Daoy (cell line): ENCODE measurements at places on chromosomes 1 and 21. TPM values are rescaled to one million over a fixed set of nuclear protein-coding genes. Genes with fewer than 3 reads are reported as not detected.
A peak's percentile ranks its signal among the peaks of the same experiment; 100 is the strongest.

The TNNI3K gene
- total RNA-seq = 0.36 TPM in 1 of 2 replicates, not detected in the other

The MASP2 gene
- total RNA-seq = not detected in 2 replicates

The FCRLB gene
- 1.8 and 3.1 TPM in 2 replicates for total RNA-seq

The CRP gene
- total RNA-seq = not detected in 2 replicates

The ZSWIM5 gene
- total RNA-seq = 1.4 and 1.8 TPM in 2 replicates

The SLC9C2 gene
- total RNA-seq = not detected in 2 replicates

The DYNLT5 gene
- total RNA-seq = not detected in 2 replicates

The RUNX3 gene
- 5.5 and 5.6 TPM in 2 replicates for total RNA-seq

DNA sequence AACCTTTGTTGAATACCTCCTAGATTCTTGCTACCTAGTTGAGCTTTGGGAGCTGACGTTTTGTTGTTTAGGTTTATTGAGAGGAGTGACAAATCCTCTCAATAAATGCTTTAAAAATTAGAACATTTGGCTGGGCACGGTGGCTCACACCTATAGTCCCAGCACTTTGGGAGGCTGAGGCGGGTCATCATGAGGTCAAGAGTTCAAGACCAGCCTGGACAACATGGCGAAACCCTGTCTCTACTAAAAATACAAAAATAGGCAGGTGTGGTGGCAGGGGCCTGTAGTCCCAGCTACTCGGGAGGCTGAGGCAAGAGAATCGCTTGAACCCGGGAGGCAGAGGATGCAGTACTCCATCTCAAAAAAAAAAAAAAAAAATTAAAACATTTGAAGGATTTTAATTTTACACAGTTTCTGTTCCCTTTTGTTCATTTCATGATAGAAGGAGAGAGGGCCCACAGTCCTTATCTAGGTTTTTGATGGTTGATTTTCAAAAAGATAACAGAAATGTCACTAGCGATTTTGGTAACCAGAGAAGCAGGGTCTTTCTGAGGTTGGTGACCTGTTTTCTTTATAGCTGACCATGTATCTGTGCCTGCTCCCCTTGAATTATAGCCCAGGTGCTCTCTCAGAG lies 44.2 kb upstream of the PIGV start:
- no peak for DNase-seq

- DNase-seq = no peak
These were observed 8.3 kb upstream of the FCRL2 start for GRCh38 chr1:157785248-157785647.

DNA sequence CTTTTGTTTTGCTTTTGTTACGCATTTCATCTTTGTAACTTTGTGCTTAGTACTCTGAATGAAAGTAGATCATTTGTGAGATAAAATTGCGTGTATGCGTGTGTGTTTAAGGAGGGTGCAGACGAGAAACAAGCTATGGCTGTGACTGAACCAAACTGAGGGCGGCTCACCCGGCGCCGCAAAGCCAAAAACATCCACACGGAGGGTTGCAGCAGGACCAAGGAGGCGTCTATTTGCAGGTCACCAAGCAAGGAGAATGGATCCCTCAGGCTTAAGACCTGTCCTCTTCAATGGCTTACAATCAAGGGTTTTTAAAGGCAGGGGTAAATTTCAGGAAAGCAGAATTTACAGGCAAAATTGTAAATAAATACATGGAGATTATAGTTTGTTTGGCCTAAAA lies 12.8 kb downstream of the GCSAML start:
- no peak for DNase-seq

DNA sequence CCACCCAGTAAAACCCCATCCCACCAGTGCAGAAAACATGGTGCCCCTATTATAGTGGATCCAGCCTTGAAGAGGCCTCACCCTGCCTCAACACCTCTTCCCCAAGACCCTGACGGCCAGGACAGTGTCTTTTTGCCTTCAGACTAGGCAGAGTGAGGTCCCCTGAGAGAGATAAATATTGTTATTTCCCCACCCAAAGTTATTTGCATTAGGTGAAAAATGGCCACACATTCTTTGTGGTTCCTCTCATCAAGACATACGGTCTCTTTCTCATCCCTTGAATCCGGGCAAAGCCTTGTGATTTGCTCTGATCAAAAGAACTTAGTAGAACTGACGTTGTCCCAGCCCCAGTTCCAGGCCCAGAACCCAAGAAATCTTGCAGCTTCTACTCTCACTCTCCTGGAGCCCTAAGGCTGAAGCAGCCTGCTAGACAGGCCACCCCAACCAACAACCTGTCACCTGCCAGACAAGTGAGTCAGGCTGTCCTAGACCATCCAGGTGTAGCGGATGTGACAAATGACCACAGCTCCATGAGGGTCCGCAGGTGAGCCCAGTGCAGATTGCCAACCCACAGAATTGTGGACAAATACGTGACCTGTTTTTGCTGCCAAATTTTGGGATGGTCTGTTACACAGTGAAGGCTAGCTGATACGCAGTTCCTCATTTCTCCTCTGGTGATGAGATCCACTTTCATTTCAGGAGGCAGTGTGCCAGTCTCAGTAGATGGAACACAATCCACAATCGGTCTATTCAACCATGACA lies 8.1 kb upstream of the SSU72 start:
- no peak for DNase-seq

- DNase-seq = peak; percentile 98
These were observed 50.6 kb upstream of the LYST start for GRCh38 chr1:235917267-235917811.

- peak; percentile 13 for DNase-seq
These were observed 1211.6 kb upstream of the ADGRL4 start for GRCh38 chr1:80218112-80218511.

DNA sequence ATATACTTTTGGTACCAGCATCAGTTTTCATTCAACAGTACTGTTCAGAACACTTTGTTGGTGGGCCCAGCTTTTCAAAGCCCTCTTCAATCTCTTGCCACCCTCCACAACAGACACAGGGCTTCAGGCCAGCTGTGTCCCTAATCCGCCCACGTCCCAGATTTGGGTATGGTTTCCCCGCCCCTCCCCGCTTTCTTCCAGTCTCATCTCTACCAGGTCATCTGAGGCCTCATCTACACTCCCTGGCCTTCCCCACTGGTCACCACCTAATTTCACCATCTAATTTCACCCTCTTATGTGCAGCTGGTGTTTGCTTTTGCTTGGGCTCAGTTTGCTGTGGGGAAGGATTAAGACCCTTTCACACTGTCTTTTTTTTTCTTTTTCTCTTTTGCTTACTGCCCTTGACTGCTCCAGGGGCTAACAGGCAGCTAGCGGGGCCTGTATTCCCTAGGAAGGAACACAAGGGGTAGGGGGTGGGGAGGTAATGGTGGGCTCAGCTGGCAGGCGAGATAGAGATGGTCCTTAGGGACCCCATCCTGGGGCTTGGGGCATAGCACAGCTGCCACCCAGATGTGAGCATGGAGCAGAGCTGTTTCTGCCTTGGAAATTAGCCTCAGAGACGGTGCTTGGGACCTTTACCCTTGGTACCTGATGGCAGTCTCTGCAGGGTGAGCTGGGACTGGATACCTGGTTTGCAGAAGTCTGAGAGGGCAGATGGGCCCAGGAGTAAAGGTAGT lies 3.8 kb upstream of the EPB41 start:
- no peak for DNase-seq

- no peak for DNase-seq
These were observed 66.3 kb upstream of the FGGY start for GRCh38 chr1:59230622-59231021.

DNA sequence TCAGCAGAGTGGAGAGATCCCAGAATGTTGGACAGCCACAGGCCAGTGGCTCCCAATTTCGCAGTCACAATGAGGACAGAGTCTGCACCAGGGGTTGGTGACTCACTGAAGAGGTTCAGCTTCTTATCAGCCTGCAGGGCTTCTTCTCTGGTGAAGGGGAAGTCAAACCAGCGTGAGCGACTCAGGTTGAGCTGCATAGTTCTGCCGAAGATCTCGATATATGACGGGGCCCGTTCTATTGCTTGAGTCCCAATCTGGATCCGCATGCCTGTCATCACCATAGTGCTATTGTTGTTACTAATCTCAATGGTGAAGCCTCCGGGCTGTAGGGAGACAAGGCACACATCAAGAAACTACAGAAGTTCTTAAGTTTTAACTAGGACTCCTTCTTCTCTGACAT lies 58.5 kb downstream of the UBR4 start:
- DNase-seq = no peak

- no peak for DNase-seq
These were observed 9.8 kb upstream of the FCRL1 start for GRCh38 chr1:157829711-157830110.

GRCh38 chr1:113792986-113793385 lies 19.3 kb downstream of the RSBN1 start:
- DNase-seq = no peak

- no peak for DNase-seq
These were observed 59.8 kb upstream of the SDC3 start for GRCh38 chr1:30968220-30968971.

GRCh38 chr1:27145934-27146354 lies 9.0 kb downstream of the SLC9A1 start:
- peak; percentile 95 for DNase-seq

DNA sequence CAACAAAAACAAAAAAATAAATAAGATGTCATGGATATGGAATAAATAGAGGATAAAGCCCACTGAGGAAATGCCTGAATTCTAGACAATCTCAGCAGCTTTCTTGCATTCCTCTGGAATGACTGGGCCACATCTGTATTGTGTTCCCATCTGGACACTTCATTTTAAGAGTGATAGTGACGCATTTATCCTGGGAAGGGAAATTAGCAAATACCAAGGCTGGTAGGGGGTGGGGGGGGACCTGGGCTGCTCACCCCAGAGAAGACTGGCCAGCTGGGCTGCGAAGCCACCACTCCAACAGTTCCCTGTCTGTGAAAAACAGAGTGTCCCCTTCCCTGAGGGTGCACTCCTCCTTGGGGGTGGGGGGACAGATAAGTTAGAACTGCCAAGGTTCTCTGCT lies 106.3 kb downstream of the HIVEP3 start:
- DNase-seq = peak; percentile 86

GRCh38 chr21:38297871-38298270 lies 41.1 kb downstream of the KCNJ15 start:
- no peak for DNase-seq

DNA sequence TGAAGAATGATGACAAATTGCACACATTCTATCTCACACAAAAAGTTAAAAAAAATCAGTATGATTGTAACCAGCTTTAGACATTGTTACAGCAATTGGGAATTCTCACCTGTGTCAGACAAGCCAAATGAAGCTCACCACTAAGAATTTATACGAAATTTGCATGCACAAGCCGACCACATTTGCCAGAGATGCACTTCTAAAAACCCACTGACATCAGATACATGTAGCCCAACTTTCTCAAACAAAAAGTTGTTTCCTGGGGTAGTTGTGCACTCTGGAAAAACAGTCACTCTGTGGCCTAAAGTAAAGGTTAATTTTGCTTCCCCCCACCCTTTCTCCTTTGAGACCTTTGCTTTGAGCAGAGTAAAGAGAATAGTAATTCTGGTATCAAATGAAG lies 67.9 kb upstream of the IL12RB2 start:
- no peak for DNase-seq

GRCh38 chr1:153771841-153772593 lies 3.2 kb upstream of the SLC27A3 start:
- DNase-seq = peak; percentile 25

DNA sequence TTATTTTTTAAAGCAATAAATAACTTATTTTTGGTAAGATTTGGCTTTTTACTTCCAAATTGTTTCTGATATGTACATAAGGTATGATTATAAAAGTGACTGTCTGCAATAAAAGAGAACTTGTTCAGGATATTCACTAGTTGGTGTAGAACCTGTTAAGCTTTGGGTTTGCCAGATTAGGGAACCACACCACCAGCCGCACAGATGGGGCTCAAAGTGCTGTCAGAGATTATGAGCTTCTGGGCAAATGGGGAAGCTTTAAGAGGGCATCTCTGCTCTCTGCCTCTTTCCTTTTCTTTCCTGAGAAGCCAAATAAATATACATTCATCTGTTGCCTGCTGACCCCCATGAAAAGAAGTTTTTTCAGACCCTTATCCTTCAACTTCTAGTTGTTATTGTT lies 25.4 kb downstream of the IVNS1ABP start:
- no peak for DNase-seq

DNA sequence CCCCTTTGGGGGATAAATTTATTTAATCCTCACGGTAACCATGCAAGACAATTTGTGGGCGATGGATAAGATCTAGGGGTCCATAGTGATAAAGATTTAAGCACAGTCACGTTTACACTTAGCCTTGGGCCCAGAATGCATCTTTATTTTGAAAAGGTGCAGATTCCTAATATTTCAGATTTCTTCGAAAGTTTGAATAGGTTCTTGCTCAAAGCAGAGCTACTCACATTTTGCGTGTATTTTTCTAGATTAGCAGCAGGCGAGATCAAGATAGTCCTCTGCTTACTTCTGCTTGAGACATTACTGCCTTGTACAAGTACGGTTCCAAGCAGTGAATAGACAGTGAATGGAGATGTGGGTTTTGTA lies 647 bp downstream of the TSEN15 start:
- no peak for DNase-seq

DNA sequence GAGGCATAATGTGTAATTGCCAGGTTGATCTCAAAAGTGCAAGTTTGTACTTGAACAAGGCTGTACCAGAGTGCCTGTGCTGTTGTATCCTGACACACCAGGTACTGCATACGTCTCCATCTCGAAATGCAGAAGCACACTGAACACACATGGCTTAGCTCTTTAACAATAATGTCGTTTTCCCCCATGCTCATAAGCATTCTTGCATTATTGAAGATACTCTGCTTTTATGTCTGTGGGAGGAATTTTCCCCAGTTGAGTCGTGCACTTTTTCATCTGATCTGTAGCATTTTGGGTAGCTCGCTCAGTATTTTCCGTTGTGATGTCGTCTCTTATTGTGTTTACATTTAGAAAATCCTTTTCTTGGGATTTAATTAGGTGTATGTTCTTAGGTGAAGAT lies 98.7 kb downstream of the PCBP3 start:
- DNase-seq = no peak

DNA sequence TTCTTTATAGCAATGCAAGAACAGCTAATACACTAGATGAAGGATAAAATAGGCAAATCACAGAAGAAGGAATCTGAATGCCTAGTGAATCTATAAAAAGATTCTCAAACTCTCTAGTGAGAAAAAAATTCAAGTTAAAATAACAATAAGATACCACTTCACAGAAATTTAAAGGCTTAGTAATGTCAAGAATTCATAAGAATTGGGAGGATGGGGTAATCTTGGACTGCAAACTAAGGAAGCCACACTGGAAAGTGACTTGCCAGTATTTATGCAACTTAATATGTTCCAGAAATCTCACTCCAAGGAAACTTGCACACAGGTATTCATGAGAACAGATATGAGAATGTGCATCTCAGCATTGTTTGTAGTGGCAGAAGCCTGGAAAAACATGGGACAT lies 38.9 kb upstream of the PRRC2C start:
- DNase-seq = no peak

DNA sequence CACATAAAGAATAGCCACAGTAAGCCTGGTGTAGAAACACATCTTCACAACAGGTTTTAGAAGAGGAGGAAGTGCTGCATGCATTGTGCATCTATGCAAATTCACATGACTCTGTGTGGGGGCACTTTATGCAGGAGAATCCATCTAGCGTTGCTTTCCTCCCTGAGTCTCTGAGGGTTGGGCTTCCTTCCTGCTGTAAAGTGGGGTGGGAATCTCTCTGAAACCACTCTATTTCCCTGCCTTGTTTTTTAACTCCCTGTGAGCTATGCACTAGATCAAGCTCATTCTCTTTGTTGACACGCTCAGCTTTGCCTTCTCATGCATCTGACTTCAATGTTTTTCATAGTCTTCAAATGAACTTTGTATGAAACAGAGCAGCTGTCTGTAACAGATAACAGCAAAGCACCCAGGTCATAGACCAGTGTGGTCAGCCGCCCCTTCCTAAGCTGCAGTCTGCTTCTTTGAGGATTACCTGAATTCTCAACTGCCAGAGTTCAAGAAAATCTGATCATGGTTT lies 102.7 kb upstream of the DPH5 start:
- no peak for DNase-seq

GRCh38 chr1:4775506-4775905 lies 121.1 kb downstream of the AJAP1 start:
- DNase-seq = no peak
